Fibroblast of skin of left quadriceps (primary cell): ENCODE measurements at places on chromosomes 2 and 18.
A peak's percentile ranks its signal among the peaks of the same experiment; 100 is the strongest.

GRCh38 chr2:241559323-241560161 is 997 bp downstream of the BOK start:
- no peak for DNase-seq

- peak; percentile 47 for DNase-seq
These were observed 20.8 kb upstream of the TMX3 start for GRCh38 chr18:68735483-68736343.

- DNase-seq, result no peak
These were observed 6.6 kb upstream of the ASNSD1 start for GRCh38 chr2:189654641-189655040.

GRCh38 chr2:99487906-99488305 is 1.9 kb downstream of the REV1 start:
- DNase-seq, result no peak

DNA sequence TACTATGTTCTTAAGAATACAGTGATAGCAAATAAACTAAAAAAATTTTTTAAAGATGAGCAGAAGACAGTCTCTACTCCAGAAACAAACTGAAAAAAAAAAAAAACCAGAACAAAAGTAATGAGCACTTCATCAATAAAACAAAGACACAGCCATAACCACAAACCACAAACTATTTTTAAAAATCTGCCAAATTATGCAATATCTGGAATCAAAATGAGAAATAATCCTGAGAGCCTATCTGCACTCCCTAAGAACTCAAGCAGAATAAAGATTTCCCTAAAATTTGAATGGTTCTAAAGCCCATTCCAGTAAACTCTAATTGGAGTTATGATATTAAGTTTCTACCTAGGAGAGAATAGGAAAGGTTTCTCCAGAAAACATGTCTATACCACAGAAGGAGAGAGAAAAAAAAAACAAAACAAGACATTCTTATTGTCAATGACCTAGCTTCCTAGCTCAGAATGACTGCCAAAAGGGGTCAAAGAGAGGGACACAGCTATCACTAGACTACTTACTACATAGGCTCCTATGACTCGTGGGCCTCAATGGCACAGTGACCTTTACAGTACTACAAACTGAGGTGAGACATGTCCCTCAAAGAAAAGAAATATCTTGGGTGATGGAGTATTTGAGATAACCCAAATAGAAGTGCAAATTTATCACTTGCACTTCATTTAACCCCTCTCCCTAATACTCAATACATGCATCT is 262.8 kb downstream of the ZEB2 start:
- DNase-seq, result peak; percentile 69

- DNase-seq, result no peak
These were observed 8.1 kb upstream of the NFATC1 start for GRCh38 chr18:79387615-79388014.

DNA sequence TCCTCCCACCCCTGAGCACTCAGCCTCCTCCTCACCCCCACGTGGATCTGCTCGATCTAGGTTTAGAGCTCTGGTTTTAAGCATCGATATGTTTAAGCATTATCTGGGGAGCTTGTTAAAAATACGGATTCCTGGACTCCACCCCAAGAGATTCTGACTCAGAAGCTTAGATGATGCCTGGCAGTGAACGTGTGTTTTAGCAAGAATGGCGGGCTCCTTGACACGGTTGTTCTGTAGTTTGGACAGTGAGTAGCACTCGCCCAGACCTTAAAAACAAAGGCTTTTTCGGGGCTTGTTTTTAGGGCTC is 47.3 kb downstream of the LDLRAD4 start:
- no peak for DNase-seq

DNA sequence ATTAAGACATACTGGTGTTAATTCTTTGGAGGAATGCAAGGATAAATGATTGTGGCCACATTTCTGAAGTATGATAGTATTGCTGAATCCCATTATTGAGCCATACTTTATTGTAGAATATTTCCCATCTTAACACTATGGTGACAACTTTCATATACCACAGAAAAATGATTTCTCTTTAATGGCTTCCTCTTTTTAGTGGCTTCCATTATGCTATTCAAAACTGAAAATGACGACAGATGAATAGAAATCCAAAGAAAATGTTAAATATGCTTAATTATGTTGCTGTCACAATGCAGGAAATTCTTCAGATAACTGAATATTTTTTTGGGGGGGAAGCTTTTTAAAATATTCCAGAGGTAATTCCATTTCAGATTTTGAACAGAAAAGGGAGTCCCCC is 88.9 kb upstream of the TMEM200C start:
- peak; percentile 7 for DNase-seq

DNA sequence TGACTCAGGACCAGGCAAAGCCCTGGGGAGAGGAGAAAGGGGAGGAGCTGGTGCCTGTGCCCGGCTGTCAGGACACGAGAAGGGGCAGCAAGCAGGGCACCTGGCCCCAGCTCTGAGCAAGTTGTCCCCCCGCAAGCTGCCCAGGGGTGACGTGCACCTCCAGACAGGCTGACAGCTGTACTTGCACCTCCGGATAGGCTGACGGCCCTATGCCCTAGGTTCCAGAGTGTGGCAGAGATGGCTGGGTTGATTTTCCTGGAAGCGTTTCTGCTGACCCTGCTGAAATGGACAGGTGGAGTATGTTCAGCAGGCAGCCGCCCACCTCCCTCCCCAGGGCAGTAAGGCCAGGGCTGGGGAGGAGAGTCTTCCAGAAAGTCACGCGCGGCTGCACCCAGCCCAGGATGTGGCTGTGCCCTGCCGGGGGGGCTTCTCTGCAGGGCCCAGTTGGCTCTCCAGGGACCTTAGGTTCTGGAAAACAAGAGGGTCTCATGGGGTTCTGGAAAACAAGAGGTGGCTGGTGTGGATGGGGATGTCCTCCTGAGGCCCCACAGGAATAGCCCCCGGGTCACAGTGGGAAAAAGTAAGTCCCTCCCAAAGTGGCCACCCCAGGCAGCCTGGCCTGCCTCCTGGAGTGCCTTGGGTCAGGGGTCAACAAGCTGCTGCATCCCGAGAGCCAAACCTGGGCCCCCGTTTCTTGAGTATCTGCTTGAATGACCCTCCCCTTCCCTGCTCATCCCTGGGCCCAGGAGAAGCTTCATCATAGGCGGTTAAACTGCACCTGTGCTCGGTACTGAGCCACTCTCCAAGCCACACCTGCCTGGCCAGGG is 71.4 kb upstream of the OTOS start:
- no peak for DNase-seq
